ENCODE measurements at places on chromosomes 3 and 15. TPM values are rescaled to one million over a fixed set of nuclear protein-coding genes. Genes with fewer than 3 reads are reported as not detected.

DNA sequence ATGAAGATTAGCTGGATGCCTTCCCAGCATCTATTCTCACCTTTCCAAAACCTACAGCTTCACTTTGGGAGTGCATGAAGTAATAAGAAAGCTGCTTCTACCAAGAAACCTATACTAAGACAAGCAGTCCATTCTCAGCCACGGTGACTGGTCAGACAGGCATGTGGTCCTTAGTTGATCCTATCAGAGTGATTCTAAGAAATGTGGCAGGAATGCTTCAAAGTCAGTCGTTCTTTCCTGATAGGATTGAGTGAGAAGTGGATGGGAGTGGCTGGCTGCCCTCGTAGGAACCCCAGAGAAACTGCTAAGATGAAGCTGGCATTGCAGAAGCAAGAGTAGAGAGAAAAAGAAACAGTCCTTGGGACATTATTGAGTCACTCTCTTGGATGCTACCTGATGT lies 16.6 kb downstream of the FOXB1 start:
- DNase-seq, result no peak

- no peak for DNase-seq
These were observed 225.2 kb upstream of the RGMA start for GRCh38 chr15:93314245-93314644.

- DNase-seq, result peak; percentile 70
These were observed 13.2 kb downstream of the ADAMTS9 start for GRCh38 chr3:64674591-64675076.

DNA sequence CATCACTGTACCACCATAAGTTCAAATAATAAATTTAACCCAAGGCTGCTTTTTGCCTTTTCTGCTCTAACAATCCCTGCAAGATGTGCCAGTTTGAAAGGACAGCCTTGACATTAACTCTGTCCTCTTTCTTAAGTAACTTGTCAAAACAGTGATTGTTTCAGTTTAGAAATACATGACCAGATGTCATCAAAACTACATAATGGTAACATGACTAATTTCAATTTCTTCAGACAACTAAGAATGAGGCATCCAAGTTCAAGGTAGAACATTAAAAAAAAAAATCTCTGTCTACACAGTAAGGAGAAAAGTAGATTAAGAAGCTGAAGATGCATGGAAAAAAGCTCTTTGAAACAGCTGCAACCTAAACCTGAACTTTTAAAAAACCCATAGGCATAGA lies 47.4 kb downstream of the SHQ1 start:
- DNase-seq, result no peak

GRCh38 chr3:163916596-163917560 lies 1161.4 kb downstream of the SI start:
- no peak for DNase-seq

- no peak for DNase-seq
These were observed 1008.8 kb downstream of the ROBO2 start for GRCh38 chr3:78048698-78049097.

- peak; percentile 47 for DNase-seq
These were observed 2.0 kb downstream of the FAM43A start for GRCh38 chr3:194687638-194688199.

DNA sequence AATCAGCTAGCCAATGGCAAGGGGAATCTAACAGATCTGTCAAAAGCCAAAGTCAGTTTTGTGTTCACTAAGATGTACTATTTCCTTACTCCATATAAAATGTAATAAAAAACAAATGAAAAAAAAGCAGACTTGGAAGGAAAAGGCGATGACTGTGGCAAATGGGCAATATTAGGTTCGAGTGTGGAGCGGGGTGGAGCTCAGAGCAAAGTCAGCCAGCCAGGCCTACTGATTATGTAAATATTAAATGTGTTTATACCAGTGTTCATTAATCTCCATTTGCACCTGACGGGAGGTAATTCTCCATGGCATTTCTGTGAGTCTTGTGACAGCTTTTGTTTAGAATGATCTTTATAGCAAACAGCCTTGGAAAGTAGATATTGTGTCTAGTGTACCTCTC lies 96.2 kb upstream of the KCNMB2 start:
- DNase-seq, result no peak

MAP4 gene
- total RNA-seq, result 475 TPM

COL6A5 gene
- total RNA-seq, result 0.05 TPM

DNA sequence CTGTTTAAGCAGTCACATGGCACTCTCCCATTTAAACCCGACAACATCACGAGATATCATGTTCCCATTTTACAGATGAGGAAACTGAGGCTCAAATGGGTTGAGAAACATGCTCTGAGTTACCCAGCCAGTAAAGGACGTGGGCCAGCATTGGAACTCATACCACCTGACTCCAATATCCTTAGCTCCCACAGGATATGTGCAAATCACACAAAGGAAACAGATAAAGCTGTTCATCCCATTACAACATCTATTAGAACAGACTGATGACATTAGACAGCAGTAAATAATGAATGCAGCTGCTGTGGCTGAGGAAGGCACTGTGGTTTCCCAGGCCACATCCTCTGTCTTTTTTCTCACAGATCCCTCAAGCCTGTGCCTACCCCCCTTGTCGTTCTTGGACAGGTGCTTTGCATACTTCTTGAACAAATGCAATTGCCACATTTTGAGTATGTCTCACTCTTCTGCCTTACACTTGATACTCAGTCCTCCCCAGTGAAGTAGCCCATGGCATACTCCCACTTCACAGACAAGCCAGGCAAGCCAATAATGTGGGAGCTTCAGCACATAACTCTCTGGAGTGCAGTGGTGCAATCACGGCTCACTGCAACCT lies 17.7 kb downstream of the FRMD4B start:
- no peak for DNase-seq

DNA sequence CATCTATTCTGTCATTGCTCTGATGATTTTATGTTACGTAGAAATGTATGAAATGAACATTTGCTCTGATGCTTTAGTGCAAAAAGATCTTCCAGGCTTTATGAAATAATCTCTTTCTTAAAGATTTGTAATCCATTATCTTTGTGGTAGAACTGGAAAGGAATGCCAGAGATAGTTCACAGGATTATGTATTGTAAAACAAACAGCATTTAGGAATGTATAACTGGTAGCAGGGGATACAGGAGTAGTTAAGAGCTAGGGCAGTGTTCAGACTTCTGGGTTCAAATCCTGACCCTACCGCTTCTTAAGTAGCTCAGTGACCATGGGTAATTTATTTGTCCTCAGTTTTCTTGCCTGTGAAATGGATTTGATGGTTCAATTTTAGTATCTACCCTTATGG lies 429.8 kb upstream of the TPM1 start:
- peak; percentile 62 for DNase-seq

- DNase-seq, result no peak
These were observed 31.2 kb downstream of the CASR start for GRCh38 chr3:122214711-122215110.
